Activated T-helper 2 cell treated with anti-CD3 and anti-CD28 coated beads, Interferon-gamma antibody, Interleukin-2, Interleukin-4, amounts not matched to agents 10 μg/mL and 5 μg/mL and 100 μg/mL, durations not matched to agents 14 hours and 24 hours and 36 hours (primary cell): ENCODE measurements at places on chromosomes 7 and 10. TPM values are rescaled to one million over a fixed set of nuclear protein-coding genes. Genes with fewer than 3 reads are reported as not detected.

- H3K27ac ChIP-seq = no peak overlapping the region
- peaks cover 8% of the 10 kb centered on the region for H3K27me3 ChIP-seq
- no peaks in the 10 kb centered on the region for H3K4me1 ChIP-seq
- H3K4me3 ChIP-seq = no peak overlapping the region
These were observed 39.1 kb downstream of the COL13A1 start for GRCh38 chr10:69840773-69841172.

DNA sequence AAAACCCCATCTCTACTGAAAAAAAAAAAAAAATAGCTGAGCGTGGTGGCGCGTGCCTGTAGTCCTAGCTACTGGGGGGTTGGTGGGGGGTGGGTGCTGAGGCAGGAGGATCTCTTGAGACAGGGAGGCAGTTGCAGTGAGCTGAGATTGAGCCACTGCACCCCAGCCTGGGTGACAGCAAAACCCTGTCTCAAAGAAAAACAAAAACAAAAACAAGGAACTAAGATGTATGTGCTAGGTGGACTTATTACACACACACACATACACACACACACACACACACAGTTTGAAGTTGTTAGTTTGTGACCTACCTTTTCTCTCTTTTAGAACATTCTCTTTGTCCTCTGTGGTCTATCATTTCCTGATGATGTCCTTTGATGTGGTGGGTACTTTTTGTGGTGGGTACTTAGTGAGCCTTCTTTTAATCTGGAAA lies 53.5 kb downstream of the EXOC6 start:
- H3K27ac ChIP-seq = no peak overlapping the region
- peaks cover 15% of the 10 kb centered on the region for H3K4me1 ChIP-seq
- no peak for DNase-seq

DNA sequence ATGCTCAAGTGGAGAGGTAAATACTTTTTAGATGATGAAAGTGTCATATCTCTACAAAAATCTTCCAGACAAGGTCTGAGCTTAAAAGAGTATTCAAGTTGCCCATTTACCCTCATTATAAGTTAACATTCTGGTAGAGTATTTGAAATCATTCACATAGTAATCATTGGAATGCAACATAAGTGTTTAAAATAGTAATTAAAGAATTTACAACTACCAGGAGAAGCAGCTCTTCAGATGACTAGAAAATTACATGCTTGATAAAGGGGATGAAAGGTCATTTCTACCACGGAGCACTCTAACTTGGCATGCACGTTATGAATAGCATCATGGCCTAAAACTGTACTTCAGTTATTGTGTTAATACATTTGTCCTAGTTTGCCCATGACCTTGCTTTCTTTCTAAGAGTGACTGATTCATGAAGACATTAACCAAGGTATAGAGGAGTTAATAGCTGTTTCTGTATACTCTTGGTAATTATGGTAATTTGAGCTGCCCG lies 120.0 kb downstream of the SEMA3E start:
- H3K27ac ChIP-seq = no peak overlapping the region
- H3K4me3 ChIP-seq = no peak overlapping the region
- H3K4me1 ChIP-seq = no peaks in the 10 kb centered on the region
- no peaks in the 10 kb centered on the region for H3K36me3 ChIP-seq
- no peaks in the 10 kb centered on the region for H3K27me3 ChIP-seq
- DNase-seq = no peak

DNA sequence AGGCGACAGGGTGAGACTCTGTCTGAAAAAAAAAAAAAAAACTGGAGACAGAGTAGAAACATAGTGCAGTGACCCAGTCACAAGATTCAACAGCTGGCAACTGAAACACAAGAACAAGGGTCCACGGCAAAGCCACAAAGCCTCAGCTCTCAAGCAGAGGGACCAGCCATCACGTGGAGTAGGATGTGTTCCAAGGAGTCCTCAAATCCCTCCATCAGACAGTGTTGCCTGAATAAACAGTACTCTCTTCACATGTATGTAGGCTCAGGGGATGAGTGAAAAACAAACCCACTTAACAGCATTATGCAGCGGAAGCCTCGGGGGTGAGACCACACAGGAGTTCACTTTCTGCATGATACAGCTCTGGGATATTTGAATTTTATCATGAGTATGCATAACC lies 62.0 kb downstream of the SLIT1 start:
- no peak overlapping the region for H3K27ac ChIP-seq
- DNase-seq = no peak
- no peaks in the 10 kb centered on the region for H3K36me3 ChIP-seq
- H3K27me3 ChIP-seq = no peaks in the 10 kb centered on the region
- H3K4me1 ChIP-seq = no peaks in the 10 kb centered on the region

- H3K36me3 ChIP-seq = no peaks in the 10 kb centered on the region
- no peak overlapping the region for H3K4me3 ChIP-seq
- peak; percentile 63 for DNase-seq
- peaks cover 29% of the 10 kb centered on the region for H3K4me1 ChIP-seq
- no peaks in the 10 kb centered on the region for H3K27me3 ChIP-seq
These were observed 91.0 kb downstream of the ALOX5 start for GRCh38 chr10:45464958-45465567.

- DNase-seq = no peak
- no peak overlapping the region for H3K27ac ChIP-seq
- H3K4me3 ChIP-seq = no peak overlapping the region
- H3K36me3 ChIP-seq = peaks cover 97% of the 10 kb centered on the region
- no peaks in the 10 kb centered on the region for H3K27me3 ChIP-seq
- peaks cover 29% of the 10 kb centered on the region for H3K4me1 ChIP-seq
These were observed 118.1 kb downstream of the PRKCQ start for GRCh38 chr10:6461961-6462360.

- DNase-seq = no peak
- H3K4me3 ChIP-seq = no peak overlapping the region
- H3K27ac ChIP-seq = no peak overlapping the region
These were observed 272.4 kb upstream of the BMPER start for GRCh38 chr7:33632840-33633525.

GRCh38 chr10:50538555-50539398 lies 85.0 kb downstream of the SGMS1 start:
- H3K27me3 ChIP-seq = no peaks in the 10 kb centered on the region
- DNase-seq = no peak
- no peak overlapping the region for H3K4me3 ChIP-seq
- peak overlapping the region; percentile 75 for H3K27ac ChIP-seq
- peaks cover 3% of the 10 kb centered on the region for H3K36me3 ChIP-seq
- H3K4me1 ChIP-seq = peaks cover 65% of the 10 kb centered on the region

- H3K4me3 ChIP-seq = no peak overlapping the region
- H3K27me3 ChIP-seq = no peaks in the 10 kb centered on the region
- DNase-seq = no peak
These were observed 137.5 kb downstream of the ZEB1 start for GRCh38 chr10:31456468-31456867.

DNA sequence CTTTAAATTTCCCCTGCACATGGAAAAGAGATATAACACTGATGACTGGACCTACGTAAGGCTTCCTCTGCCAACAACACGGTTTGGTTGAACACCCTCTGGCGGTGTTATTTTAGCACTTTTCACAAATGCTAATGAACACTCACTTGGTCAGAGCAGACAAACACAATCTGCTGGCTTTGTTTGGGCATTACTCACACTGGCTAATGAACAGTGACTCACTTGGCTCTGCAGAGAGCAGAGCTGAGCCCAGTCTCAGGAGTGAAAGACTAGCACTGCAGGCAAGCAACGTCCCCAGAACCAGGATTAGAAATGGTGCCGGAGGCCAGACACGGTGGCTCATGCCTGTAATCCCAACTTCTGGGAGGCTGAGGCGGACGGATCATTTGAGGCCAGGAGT lies 430.8 kb downstream of the PLXNA4 start:
- no peaks in the 10 kb centered on the region for H3K4me1 ChIP-seq
- DNase-seq = no peak
- H3K27me3 ChIP-seq = peaks cover 6% of the 10 kb centered on the region
- H3K36me3 ChIP-seq = no peaks in the 10 kb centered on the region

- no peak overlapping the region for H3K27ac ChIP-seq
- peaks cover 12% of the 10 kb centered on the region for H3K27me3 ChIP-seq
- H3K4me3 ChIP-seq = no peak overlapping the region
- DNase-seq = no peak
These were observed 57.5 kb upstream of the PTPN12 start for GRCh38 chr7:77479536-77480088.

DNA sequence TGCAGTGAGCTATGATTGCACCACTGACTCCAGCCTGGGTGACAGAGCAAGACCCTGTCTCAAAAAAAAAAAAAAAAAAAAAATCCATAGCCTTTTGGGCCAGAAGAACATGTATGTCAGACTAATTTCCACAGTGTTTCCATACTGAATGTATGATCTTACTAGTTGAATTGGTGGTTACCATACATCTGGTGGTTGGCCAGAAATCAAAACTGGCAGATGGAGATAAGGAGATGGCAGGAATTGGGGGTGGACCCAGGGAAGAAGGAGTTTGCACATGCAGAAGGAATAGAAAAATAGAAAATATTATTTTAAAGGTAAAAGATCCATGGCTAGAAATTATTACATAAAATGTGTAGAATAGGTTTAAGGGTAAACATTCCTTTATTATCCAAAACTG lies 3.7 kb upstream of the ATOH7 start:
- no peaks in the 10 kb centered on the region for H3K36me3 ChIP-seq
- peaks cover 29% of the 10 kb centered on the region for H3K27me3 ChIP-seq
- no peak overlapping the region for H3K27ac ChIP-seq
- DNase-seq = no peak
- H3K4me3 ChIP-seq = no peak overlapping the region

GRCh38 chr10:116133634-116134033 lies 139.4 kb downstream of the GFRA1 start:
- DNase-seq = no peak
- H3K4me3 ChIP-seq = no peak overlapping the region
- H3K4me1 ChIP-seq = no peaks in the 10 kb centered on the region
- no peaks in the 10 kb centered on the region for H3K27me3 ChIP-seq

- peaks cover 12% of the 10 kb centered on the region for H3K27me3 ChIP-seq
- DNase-seq = no peak
- no peaks in the 10 kb centered on the region for H3K36me3 ChIP-seq
These were observed 67.3 kb downstream of the DIP2C start for GRCh38 chr10:621981-622740.

- no peak overlapping the region for H3K27ac ChIP-seq
- peaks cover 15% of the 10 kb centered on the region for H3K4me1 ChIP-seq
- peaks cover 85% of the 10 kb centered on the region for H3K27me3 ChIP-seq
- H3K36me3 ChIP-seq = no peaks in the 10 kb centered on the region
These were observed 4.9 kb upstream of the NKX2-3 start for GRCh38 chr10:99527526-99528493.

GRCh38 chr7:99422625-99423024 lies 13.9 kb downstream of the BUD31 start:
- H3K4me3 ChIP-seq = no peak overlapping the region
- no peaks in the 10 kb centered on the region for H3K4me1 ChIP-seq
- DNase-seq = no peak
- H3K36me3 ChIP-seq = peaks cover 58% of the 10 kb centered on the region
- no peaks in the 10 kb centered on the region for H3K27me3 ChIP-seq

- no peak for DNase-seq
- H3K27ac ChIP-seq = no peak overlapping the region
- no peaks in the 10 kb centered on the region for H3K36me3 ChIP-seq
- H3K4me3 ChIP-seq = no peak overlapping the region
- H3K27me3 ChIP-seq = no peaks in the 10 kb centered on the region
- no peaks in the 10 kb centered on the region for H3K4me1 ChIP-seq
These were observed 208.6 kb upstream of the CCDC6 start for GRCh38 chr10:60114765-60115586.

- H3K27ac ChIP-seq = no peak overlapping the region
- H3K36me3 ChIP-seq = no peaks in the 10 kb centered on the region
- H3K27me3 ChIP-seq = no peaks in the 10 kb centered on the region
- H3K4me1 ChIP-seq = no peaks in the 10 kb centered on the region
These were observed 12.0 kb downstream of the PPP1R17 start for GRCh38 chr7:31699050-31699449.

- H3K27ac ChIP-seq = no peak overlapping the region
- peaks cover 34% of the 10 kb centered on the region for H3K36me3 ChIP-seq
- no peak for DNase-seq
- H3K4me1 ChIP-seq = peaks cover 38% of the 10 kb centered on the region
- no peaks in the 10 kb centered on the region for H3K27me3 ChIP-seq
These were observed 45.1 kb downstream of the ADD3 start for GRCh38 chr10:110052916-110053315.

DNA sequence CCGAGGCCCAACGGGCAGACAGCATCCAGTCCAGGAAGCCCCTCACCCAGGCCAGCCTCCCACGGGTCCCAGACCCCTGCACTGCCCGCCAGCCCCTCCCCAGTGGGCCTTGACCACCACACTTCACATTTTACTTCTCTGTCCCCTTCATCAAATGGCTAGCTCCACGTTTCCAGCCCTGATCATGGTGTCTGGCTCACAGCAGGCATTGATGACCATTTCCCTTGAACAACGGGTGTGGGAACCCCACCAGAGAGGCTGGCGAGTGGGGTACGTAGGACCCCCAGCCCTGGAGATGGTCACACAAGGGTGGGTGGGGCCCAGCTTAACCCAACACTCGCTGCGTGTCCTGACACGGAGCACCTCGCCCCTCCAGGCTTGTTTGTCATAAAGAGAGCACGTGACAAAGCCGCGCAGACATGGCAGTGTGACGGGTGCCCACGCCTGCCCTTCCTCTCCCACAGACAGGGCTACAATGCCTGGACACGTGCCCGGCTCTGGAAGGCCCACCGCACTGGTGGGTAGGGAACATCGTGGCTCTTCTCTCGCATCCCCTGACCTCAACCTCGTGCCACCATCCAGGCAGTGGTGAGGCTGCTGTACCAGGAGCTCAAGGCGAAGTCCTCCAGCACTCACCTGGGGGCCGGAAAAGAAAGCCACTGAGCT lies 267.7 kb downstream of the MAD1L1 start:
- peaks cover 5% of the 10 kb centered on the region for H3K4me1 ChIP-seq
- peaks cover under 1% of the 10 kb centered on the region for H3K27me3 ChIP-seq
- H3K4me3 ChIP-seq = no peak overlapping the region
- DNase-seq = no peak
- no peak overlapping the region for H3K27ac ChIP-seq
- H3K36me3 ChIP-seq = peaks cover 49% of the 10 kb centered on the region

DNA sequence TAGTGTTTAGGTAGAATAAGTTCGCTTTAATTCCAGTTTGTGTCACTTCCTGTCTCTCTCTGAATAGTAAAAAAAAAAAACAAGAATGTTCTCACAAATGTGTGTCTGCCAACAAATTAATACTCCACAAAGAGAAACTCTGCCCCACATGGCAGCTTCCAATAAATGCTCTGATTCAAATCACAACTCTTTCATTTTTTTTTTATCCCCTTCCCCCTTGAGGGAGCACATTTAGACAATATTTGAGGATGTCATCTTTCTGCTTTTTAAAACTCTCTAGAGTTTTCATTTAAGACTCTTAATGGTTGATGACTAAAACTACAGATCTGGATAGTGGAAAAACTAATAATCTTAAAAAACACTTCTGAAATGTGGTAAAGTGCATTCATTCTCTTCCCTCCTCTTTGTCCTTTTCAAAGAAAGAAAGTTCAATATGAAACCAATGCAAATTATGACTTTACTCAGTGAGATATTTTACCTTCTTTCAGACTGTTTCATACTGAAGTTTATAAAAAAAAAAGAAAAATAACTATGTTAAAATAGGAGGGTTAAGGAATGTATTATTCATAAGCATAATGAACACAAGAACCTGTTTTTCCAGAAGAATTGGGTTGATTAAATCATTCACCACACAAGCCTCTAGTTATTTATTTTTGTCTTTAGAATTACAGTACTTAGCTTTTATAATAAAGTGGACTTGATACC lies 42.3 kb downstream of the ARID5B start:
- H3K4me1 ChIP-seq = peaks cover 47% of the 10 kb centered on the region
- peaks cover 63% of the 10 kb centered on the region for H3K36me3 ChIP-seq
- no peaks in the 10 kb centered on the region for H3K27me3 ChIP-seq
- H3K27ac ChIP-seq = peak overlapping the region; percentile 93
- DNase-seq = no peak

The FZD1 gene
- total RNA-seq = 0.80 and 0.84 TPM in 2 replicates

The GPRIN2 gene
- total RNA-seq = not detected in 2 replicates

The SVOPL gene
- total RNA-seq = not detected in 2 replicates

The IRF5 gene
- 25.0 and 26.0 TPM in 2 replicates for total RNA-seq

The EPO gene
- 0.14 TPM in 1 of 2 replicates, not detected in the other for total RNA-seq

The KIF5B gene
- 76.6 and 79.0 TPM in 2 replicates for total RNA-seq

The KIN gene
- total RNA-seq = 9.8 and 12.0 TPM in 2 replicates

The GPR15LG gene
- total RNA-seq = not detected in 2 replicates
